Glutamatergic neuron (in vitro differentiated cells): ENCODE measurements at places on chromosomes 2 and 18. TPM values are rescaled to one million over a fixed set of nuclear protein-coding genes. Genes with fewer than 3 reads are reported as not detected.
A peak's percentile ranks its signal among the peaks of the same experiment; 100 is the strongest.

OR6B2 gene
- not detected for total RNA-seq

DSG2 gene
- total RNA-seq: 8.2 TPM

TTLL4 gene
- 27.9 TPM for total RNA-seq

ANKRD36B gene
- total RNA-seq: 54.7 TPM

TTR gene
- not detected for total RNA-seq

OTX1 gene
- total RNA-seq: 0.15 TPM

SERPINB3 gene
- total RNA-seq: not detected

CCDC178 gene
- not detected for total RNA-seq

BMP10 gene
- not detected for total RNA-seq

C1GALT1C1L gene
- 0.49 TPM for total RNA-seq

AQP12B gene
- not detected for total RNA-seq

CRYBA2 gene
- 0.49 TPM for total RNA-seq

NCKAP5 gene
- total RNA-seq: 0.20 TPM

GRCh38 chr2:119119999-119120756 lies 38.4 kb downstream of the C1QL2 start:
- no peak overlapping the region for H3K4me3 ChIP-seq
- peaks cover 5% of the 10 kb centered on the region for H3K27me3 ChIP-seq
- no peaks in the 10 kb centered on the region for H3K4me1 ChIP-seq

DNA sequence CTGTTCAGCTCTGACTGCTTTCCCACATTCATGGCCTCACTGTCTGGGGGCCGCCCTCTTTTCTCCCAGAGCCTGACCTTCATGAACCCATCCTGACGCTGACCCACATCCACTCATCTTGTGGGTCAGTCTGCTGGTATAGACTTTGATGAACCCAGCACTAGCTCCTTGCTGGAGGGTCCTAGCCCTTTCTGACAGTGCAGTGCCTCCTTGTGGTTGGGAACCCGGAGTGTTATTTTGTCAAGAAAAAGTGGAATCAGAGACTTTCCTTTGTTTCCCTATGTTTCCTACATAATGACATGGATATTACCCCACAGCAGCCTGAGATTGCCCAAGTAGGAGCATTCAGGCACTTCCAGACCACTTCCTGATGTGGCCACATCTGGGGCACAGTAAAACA lies 19.3 kb upstream of the OSR1 start:
- H3K4me3 ChIP-seq: no peak overlapping the region
- no peak for DNase-seq
- H3K27me3 ChIP-seq: peaks cover 2% of the 10 kb centered on the region

DNA sequence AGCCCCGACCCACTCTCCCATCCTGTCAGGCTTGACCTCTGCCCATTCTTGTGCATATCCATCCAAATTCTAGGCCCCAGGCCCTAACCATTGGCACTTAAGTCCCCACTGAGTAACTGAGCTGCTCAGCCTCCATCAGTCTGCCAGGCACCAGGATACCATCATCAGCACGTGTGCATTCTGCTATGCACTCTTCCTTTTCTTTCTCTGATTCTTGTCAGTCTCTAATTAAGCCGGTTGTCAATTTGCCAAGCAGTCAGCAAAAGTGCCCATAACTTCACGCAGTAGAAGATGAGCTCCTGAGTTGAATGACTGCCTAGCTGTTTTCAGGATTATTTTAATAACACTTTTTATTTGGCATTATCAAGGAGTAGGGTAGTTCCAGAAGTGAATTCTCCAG lies 107.2 kb downstream of the FEZ2 start:
- H3K36me3 ChIP-seq: no peaks in the 10 kb centered on the region
- H3K27me3 ChIP-seq: no peaks in the 10 kb centered on the region
- no peak for DNase-seq
- no peak overlapping the region for H3K4me3 ChIP-seq
- no peaks in the 10 kb centered on the region for H3K4me1 ChIP-seq
- no peak overlapping the region for H3K27ac ChIP-seq

- no peak overlapping the region for H3K27ac ChIP-seq
- H3K36me3 ChIP-seq: peaks cover 5% of the 10 kb centered on the region
- no peak overlapping the region for H3K4me3 ChIP-seq
These were observed 119.3 kb upstream of the IL1R2 start for GRCh38 chr2:101872480-101872879.

GRCh38 chr2:29597035-29597434 lies 324.4 kb downstream of the ALK start:
- H3K4me1 ChIP-seq: no peaks in the 10 kb centered on the region
- H3K27me3 ChIP-seq: no peaks in the 10 kb centered on the region
- H3K27ac ChIP-seq: no peak overlapping the region
- no peak for DNase-seq
- H3K36me3 ChIP-seq: peaks cover 11% of the 10 kb centered on the region

- no peak overlapping the region for H3K27ac ChIP-seq
- H3K36me3 ChIP-seq: no peaks in the 10 kb centered on the region
- no peaks in the 10 kb centered on the region for H3K27me3 ChIP-seq
These were observed 104.1 kb upstream of the FZD5 start for GRCh38 chr2:207873794-207874193.

GRCh38 chr2:27494284-27494943 lies 586 bp downstream of the FNDC4 start:
- H3K27me3 ChIP-seq: peaks cover 21% of the 10 kb centered on the region
- peak overlapping the region; percentile 80 for H3K4me3 ChIP-seq
- no peak for DNase-seq

GRCh38 chr2:189557373-189557772 lies 23.2 kb downstream of the SLC40A1 start:
- DNase-seq: no peak
- no peak overlapping the region for H3K27ac ChIP-seq
- H3K4me3 ChIP-seq: no peak overlapping the region
- no peaks in the 10 kb centered on the region for H3K27me3 ChIP-seq

- peaks cover 3% of the 10 kb centered on the region for H3K27me3 ChIP-seq
- DNase-seq: no peak
- no peaks in the 10 kb centered on the region for H3K36me3 ChIP-seq
- peaks cover 14% of the 10 kb centered on the region for H3K4me1 ChIP-seq
These were observed 45.0 kb downstream of the LAMA1 start for GRCh38 chr18:7072593-7072992.

DNA sequence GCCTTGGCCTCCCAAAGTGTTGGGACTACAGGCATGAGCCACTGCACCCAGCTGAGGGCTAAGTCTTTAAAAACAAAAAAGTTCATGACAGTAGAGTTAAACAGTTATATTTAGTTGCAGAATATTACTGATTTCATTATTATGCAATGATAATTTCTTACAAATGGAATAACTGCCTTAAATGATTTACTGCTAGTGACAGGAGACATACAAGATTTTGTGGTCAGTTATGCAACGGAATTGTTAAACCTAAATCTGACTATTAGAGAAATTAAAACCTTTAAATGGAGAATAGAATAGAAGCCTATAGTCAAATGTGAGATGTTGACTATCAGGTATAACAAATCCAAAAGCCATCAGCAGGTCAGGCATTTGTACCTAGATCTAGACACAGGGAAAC lies 10.3 kb upstream of the DNAJC10 start:
- DNase-seq: no peak
- H3K36me3 ChIP-seq: no peaks in the 10 kb centered on the region
- H3K4me1 ChIP-seq: no peaks in the 10 kb centered on the region
- H3K4me3 ChIP-seq: no peak overlapping the region

GRCh38 chr2:241563981-241564595 lies 5.5 kb downstream of the BOK start:
- H3K4me3 ChIP-seq: no peak overlapping the region
- no peaks in the 10 kb centered on the region for H3K4me1 ChIP-seq
- peaks cover 9% of the 10 kb centered on the region for H3K27me3 ChIP-seq
- H3K36me3 ChIP-seq: no peaks in the 10 kb centered on the region
- DNase-seq: no peak
- no peak overlapping the region for H3K27ac ChIP-seq

- peaks cover 4% of the 10 kb centered on the region for H3K4me1 ChIP-seq
- H3K27me3 ChIP-seq: no peaks in the 10 kb centered on the region
- no peak overlapping the region for H3K4me3 ChIP-seq
- no peak for DNase-seq
- peaks cover 4% of the 10 kb centered on the region for H3K36me3 ChIP-seq
These were observed 249.1 kb upstream of the SALL3 start for GRCh38 chr18:78730546-78730945.

GRCh38 chr2:143193121-143193520 lies 63.9 kb downstream of the ARHGAP15 start:
- H3K27ac ChIP-seq: no peak overlapping the region
- no peak for DNase-seq
- no peak overlapping the region for H3K4me3 ChIP-seq

DNA sequence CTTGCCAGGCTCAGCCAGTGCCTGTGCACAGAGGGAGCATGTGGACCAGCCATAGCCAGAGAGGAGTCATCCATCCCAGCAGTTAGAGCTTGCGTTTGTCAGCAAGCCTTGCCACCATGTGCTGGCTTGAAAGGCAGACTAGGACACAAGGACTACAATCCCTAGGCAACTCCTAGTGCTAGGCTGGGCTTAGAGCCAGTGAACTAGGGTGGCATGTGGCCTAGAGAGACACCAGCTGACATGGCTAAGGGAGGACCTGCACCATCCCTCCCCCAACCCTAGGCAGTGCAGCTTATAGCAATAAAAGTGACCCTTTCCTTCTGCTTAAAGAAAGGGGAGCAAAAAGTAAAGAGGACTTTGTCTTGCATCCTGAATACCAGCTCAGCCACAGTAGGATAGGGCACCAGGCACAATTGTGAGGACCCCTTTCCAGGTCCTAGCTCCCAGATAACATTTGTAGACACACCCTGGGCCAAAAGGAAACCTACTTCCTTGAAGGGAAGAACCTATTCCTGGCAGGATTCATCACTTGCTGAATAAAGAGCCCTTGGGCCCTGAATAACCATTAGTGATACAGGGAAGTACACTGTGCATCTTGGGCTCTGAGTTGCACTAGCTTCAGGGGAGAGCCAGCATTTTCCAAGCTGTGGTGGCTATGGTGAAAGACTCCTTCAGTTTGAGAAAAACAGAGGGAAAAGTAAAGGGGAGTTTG lies 38.7 kb upstream of the UXS1 start:
- peaks cover 1% of the 10 kb centered on the region for H3K27me3 ChIP-seq
- no peak overlapping the region for H3K27ac ChIP-seq
- H3K36me3 ChIP-seq: peaks cover 26% of the 10 kb centered on the region
- no peak for DNase-seq
- no peak overlapping the region for H3K4me3 ChIP-seq
- H3K4me1 ChIP-seq: no peaks in the 10 kb centered on the region

GRCh38 chr18:37588289-37588688 lies 22.7 kb upstream of the CELF4 start:
- peaks cover 7% of the 10 kb centered on the region for H3K27me3 ChIP-seq
- H3K27ac ChIP-seq: no peak overlapping the region
- H3K36me3 ChIP-seq: no peaks in the 10 kb centered on the region

DNA sequence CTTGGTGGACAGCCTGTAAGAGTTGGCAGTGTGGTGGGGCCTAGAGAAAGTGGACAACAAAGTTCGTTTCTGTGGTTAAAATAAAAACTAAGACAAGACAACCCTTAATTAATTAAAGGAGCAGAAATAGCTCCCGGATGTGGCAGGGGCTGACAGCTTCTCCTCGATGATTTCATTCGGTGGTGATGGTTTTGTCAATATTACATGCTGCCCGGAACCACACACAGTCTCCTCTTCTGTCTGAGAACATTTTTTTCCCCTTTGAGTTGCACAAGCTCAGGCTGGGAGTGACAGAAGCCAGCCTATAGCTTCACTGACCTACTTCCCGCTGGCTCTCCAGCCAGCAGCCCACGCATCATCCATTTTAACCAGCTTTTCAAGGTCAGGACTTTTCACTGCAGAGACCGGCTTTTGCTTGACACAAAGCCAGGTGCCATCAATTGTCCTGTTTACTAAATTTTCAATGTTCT lies 378.8 kb downstream of the SLC4A3 start:
- no peak overlapping the region for H3K4me3 ChIP-seq
- H3K4me1 ChIP-seq: peaks cover 3% of the 10 kb centered on the region
- DNase-seq: no peak
- H3K36me3 ChIP-seq: peaks cover 4% of the 10 kb centered on the region

- no peak overlapping the region for H3K4me3 ChIP-seq
- DNase-seq: peak; percentile 83
- H3K27me3 ChIP-seq: peaks cover 3% of the 10 kb centered on the region
- H3K36me3 ChIP-seq: no peaks in the 10 kb centered on the region
These were observed 8.9 kb downstream of the TNS1 start for GRCh38 chr2:217993817-217994463.

DNA sequence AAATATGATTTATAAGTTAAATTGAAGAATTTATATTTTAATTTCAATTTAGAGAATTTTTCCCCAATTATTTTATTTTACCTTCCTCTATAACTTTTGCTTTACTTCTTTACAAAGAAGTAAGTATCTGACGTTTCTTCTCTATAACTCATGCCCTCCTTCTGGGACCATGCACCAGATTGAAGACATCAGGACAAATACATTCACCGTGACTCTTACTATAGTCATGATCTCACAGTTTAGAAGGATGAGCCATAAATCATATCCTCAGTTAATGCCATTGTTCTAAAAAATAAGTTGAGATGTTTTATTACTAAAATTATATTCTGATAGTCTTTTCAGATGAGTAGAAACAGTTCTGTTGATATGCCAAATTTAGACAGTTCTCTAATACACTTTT lies 279.3 kb downstream of the TMX3 start:
- H3K4me1 ChIP-seq: peaks cover 19% of the 10 kb centered on the region
- peaks cover 5% of the 10 kb centered on the region for H3K36me3 ChIP-seq
- no peak overlapping the region for H3K4me3 ChIP-seq
- H3K27ac ChIP-seq: no peak overlapping the region
- no peak for DNase-seq
- H3K27me3 ChIP-seq: no peaks in the 10 kb centered on the region

DNA sequence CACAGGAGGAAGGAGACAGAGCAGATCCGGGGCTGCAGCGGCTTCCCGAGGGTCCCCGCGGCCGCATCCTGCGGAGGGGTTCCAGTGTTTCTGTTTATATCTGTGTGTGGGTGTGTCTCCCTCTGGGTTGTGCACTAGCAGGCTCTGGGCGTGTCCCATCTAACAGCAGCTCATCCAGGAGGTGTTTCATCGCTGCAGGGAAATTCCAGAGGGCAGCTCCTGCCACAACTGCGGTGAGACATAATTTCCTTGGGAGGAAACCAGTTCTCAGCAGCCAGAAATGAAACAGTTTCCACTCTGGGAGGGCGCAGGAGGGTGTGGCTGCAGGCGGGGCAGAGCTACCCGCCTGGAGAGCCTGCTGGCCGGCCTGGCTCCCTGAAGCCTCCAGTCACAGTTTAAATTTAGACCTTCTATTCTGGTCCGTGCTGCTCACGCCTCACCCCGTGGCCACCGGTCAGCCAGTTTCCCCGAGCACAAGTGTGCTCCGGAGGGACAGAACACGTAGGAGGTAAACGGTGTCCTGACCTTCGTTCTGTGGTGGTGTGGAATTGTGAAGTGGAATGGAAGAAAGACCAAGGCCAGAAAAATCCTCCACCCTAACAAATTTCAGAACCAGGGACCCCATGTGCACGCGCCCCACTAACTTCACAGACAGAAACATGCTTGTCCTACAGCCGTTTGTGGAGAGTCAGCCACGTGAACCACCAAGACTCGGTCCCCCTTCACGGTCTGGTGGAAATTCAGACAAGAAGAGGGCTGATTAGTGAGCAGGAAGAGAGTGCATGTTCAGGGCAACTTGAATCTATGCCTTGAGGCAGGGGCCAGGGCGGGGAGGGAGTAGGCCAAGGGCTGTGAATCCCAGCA lies 50.2 kb downstream of the TEX44 start:
- H3K27ac ChIP-seq: peak overlapping the region; percentile 78
- DNase-seq: no peak
- peak overlapping the region; percentile 69 for H3K4me3 ChIP-seq
- peaks cover 7% of the 10 kb centered on the region for H3K4me1 ChIP-seq
- no peaks in the 10 kb centered on the region for H3K36me3 ChIP-seq
- peaks cover 4% of the 10 kb centered on the region for H3K27me3 ChIP-seq

GRCh38 chr2:238263204-238264071 lies 23.6 kb upstream of the HES6 start:
- H3K27me3 ChIP-seq: peaks cover 8% of the 10 kb centered on the region
- peak; percentile 91 for DNase-seq
- no peaks in the 10 kb centered on the region for H3K36me3 ChIP-seq
- H3K4me3 ChIP-seq: no peak overlapping the region
